HFFc6 (cell line): ENCODE measurements at places on chromosomes 6 and 20.

GRCh38 chr6:90715093-90715655, 128.3 kb upstream of the MAP3K7 start:
- DNase-seq: no peak

- DNase-seq: no peak
These were observed 171.6 kb downstream of the FOXC1 start for GRCh38 chr6:1781152-1781816.

DNA sequence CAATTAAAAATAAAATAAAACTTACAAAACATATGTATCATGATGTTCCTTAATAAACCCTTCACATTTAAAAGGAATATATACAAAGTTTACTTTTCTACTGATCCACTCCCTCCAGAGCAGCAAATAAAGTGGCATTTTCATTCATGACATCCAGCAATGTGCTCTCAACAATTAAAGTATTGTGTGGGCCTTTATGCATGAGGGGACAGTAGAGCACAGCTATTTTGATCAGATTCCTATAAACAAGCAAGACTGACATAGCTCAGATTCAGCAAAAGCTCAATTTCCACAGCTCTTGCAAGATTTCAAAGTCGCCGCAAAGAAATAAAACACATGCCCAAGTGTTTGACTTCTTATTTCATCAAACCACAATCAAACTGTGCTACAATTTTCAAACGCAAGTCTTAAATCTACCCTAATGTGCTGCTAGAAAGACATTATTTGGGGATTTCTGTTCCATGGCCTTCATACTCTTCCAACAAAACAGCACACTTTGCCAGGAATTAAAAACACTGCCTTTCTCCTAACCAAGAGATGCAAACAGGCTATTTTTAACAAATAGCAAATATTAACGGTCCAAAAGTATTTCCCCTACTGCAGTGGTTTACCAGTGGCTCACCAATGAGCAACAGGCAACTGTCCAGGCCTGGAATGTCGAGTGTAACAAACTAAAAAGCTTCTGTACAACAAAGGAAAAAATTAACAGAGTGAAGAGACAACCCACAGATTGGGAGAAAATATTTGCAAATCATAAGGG, 52.3 kb downstream of the MBOAT1 start:
- peak; percentile 42 for DNase-seq

- no peak for DNase-seq
These were observed 534.7 kb downstream of the PHF3 start for GRCh38 chr6:64170316-64170715.

GRCh38 chr6:157954150-157955117, 27.2 kb upstream of the SYNJ2 start:
- DNase-seq: no peak

DNA sequence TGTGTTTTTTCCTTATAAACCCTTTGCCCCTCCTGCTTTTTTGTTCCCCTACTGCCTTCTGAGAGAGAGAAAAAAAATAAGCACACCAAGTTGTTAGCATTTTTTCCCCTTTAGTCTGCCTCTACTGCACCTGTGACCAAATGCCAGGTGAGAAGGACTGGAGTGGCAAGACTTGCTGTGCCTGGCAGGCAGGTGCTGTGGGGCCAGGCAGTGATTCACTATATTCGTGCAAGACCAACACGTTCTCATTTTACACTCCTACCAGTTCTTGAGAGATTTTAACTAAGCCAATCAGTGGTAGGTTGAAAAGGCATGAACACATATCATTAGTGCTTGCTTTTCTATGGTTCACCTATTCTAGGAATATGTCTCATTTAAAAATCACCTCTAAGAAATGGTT, 109.7 kb downstream of the FIG4 start:
- DNase-seq: no peak

DNA sequence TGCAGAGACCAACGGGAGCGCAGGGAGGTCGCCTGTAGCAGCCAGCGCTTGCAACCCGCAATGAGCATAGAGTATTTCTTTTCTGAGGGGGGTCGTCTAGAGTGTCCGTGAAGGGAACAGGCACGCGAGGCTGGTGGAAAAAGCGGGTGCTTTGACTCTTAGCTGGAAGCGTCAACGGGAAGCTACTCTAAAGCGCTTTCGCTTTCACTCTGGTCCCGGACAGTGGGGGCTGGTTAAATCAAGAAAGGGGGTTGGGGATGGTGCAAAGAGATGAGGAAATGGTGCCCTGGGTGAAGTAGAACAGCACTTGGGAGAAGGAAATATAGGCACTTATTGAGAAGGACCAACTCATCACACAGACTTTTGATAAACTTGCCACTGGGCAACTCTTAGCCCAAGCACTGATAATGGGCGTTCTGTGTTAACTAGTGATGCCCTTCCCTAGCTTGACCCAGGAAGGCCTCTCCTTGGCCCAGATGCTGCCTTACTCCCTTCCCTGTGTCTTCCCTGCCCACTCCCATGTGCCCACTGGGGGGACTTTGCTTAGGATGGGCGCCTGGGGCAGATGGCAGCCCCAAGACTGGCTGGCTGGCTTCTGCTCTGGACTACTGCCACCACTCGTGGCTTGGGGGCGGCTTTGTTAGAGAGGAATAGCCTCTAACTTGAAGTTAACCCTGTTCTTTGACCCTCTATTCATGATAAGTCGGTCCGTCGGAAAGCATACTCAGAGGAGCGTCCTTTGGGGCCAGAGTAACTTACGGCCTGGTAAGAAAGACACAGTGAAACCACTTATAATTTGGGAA, 585 bp downstream of the PSMB9 start:
- DNase-seq: no peak

DNA sequence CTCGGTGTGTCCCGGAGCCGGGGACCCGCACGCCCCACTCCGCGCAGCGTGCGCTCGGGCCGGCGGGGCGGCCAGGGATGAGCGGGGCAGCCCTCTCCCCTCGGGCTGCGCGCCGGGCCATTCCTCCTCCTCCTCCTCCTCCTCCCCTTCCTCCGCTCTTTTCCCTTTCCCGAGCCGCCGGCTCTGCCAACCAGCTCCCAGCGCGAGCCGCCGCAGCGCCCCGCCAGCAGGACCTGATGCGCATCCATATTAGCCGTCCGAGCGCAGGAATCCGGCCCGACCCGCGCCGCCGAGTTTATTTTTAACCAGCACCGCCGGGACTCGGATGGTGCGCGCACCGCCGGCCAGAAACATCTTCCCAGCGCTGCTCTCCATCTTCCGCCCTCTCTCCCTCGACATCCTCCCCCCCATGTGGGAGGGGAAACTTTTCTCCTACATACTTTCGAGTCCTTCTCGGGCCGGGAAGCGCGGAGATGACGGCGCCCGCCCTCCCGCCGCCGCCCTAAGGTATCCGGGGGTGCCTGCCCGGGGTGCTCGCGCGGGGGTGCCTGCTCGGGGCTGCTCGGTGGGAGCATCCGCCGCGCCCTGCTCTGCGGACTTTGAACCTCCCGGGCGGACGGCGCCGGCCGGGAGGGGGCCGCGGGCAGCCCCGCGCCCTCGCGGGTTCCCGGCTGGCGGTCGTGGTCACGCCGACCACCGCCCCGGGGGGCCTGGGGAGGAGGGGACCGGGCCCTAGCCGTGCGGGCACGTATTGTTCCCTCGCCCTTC, 619 bp downstream of the RREB1 start:
- peak; percentile 42 for DNase-seq

GRCh38 chr6:132143258-132143657, 192.1 kb upstream of the CCN2 start:
- no peak for DNase-seq

DNA sequence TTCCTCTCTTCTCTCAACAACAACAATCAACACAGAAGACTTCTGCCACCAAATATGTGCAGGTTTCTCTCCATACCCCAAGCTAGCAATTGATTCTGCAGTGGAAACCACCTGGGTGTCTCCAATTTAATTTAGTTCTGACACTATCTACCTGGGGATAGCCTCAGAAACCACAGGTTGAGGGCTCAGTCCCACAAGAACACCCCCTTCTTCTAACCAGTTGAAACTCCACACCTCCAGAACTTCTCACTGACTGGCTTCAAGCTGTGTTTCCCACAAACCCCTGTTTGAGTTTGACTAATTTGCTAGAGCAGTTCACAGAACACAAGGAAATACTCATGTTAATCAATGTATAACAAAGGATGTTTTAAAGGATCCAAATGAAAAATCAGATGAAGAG, 52.5 kb upstream of the SPTLC3 start:
- no peak for DNase-seq

GRCh38 chr20:51563486-51564332, 21.2 kb upstream of the NFATC2 start:
- peak; percentile 84 for DNase-seq

GRCh38 chr6:116326181-116326671, 44.5 kb upstream of the DSE start:
- no peak for DNase-seq

DNA sequence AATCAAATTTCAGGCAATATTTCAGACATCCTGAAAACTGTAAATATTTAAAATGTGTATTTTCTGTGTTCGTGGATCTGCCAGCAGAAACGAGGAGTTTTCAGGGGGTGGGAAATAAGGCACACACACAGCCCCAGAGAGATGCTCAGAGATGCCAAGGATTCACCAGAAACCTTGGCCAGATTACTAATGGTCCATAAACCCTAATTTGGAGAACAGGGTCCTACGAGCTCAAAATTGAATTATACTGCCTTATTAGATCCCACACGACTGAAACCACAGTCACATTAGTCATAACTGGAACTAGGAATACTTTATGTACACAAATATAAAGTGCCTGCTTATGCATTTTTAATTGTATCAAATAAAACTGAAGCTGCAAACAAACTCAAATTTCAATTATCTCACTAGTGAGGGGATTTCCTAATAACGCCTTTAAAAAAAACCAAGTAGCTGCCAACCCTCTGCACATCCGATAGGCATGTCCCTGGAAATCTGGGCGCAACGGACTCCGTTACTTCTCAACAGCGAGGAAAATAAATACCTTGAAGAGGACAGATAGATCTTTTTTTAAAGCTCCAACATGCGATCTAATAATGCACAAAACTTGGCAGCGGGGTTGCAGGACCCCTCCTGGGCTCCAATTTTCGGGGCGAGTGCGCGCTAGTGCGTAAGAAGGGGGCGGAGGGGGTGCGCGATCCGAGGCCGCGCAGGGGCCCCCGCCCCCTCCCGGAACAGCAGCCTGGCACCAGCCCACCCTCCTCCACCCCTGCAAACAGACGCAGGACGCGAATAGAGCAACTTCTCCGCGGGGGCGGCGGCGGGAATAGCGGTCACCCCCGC, 897 bp downstream of the CHD6 start:
- DNase-seq: peak; percentile 3

DNA sequence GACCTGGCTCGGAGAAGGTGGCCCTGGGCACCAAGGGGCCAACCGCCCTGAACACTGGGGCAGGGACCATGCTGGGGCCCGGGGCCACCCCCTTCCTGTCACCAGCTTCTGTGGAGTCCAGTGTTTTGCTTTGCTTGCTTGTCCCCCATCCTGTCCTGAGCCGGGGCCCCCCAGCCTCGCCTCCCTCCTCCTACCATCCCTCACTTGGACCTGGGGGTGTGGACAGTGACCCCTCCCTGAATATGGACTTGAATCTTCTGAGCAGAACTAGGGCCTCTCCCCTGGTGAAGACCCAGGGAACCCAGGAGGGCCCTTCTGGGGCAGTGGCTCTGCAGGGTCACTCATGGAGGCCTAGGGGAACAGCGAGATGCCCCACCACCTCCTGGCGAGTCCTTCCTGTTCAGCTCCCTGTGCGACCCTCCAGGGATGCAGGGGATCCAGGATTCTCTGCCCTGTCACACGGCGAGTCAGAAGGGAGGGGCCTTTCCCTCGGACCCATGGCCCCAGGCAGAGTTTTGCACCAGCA, 41.6 kb downstream of the VSTM2L start:
- DNase-seq: no peak

DNA sequence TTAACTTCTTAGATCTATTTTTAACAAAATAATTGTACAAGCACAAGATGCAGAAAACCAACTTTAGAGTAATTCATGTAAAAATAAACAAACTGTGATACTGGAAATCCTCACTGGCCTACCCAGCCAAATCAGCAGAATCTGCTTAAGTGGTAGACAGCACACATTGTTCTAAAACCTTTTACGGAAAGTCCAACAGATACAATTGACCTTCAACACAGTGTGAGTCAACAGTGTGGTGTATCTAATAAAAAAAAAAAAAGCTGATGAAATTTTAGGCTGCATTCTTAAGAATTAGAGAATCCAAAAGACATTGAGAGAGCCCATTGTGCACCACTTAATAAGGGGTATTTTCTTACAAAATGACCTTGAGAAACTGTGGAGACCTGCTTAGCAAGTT, 174.5 kb downstream of the COL21A1 start:
- DNase-seq: no peak

DNA sequence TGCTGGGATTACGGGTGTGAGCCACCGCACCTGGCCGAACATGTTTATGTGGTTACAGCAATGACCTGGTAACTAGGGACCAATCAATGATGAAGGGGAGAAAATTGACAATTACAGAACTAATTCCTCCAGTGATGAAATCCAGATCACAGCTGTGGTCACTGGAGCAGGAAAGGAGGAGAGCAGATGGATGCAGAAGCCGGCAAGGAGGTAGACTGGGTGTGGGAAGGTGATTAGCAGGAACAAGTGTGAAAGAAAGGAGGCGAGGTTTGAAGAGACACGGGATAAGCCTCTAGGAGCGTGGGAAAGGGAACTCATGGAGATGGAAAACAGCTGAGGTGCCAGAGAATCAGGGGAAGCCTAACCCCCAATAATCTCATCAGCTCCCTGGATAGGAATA, 17.2 kb upstream of the SPAG4 start:
- DNase-seq: no peak

DNA sequence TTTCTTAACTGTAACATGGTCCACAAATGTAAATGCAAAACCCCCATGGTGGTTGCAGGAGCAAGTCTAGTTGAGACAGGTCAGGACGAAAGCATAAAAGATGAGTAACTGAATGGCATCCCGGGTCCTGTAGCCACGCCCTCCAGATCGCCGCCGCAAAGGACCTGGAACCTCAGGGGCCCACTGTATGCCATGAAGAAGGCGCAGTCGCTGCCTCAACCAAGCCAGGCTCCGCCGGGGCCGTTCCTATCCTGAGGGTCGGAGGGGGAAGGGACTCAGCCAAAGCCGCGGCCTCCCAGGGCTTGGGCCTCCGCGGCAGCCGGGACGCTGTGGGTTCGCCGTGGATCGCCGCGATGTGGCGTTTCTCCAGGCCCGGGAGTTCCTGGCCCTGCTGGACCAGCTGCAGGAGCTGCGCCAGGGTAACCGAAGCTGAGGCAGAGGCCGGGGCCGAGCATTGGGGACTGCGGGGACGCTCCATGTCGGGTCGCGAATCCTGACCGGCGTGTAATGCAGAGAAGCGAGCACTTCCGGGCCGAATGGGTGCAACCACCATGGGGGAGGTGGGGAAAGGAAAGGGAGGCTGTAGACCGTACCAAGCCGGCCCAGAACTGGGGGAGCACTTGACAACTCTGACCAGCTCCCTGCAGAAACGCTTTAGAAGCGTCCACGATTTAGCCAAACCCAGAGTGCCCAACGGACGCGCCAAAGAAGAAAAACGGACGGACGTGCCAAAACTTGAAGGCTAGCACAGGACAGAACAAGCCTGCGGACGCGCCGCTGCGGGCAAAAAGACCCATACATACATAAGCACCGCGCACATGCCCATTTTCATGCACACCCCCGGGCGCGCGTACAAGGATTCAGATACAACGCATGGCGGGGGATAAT, 11.1 kb downstream of the RPL7L1 start:
- DNase-seq: peak; percentile 97
